ENCODE measurements at places on chromosomes 2 and 18.
A peak's percentile ranks its signal among the peaks of the same experiment; 100 is the strongest.

DNA sequence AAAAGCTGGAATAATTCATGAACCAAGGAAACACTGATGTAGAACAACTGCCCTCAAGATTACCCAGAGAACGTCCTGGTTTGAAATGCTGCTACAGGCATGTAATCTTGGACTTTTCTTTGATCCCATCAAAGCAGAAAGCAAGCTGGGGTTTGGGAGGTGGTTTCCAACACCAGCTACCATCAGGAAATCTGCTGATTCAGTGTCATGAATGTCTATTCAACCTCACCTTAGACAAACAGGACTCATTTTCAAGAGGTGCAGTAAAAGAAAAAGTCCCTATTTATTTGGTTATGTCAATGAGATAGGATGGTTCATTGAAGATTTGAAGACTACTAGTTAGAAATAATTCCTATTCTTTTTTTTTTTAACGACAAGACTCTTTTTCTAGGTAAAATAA, 72.7 kb downstream of the NEB start:
- DNase-seq: no peak

DNA sequence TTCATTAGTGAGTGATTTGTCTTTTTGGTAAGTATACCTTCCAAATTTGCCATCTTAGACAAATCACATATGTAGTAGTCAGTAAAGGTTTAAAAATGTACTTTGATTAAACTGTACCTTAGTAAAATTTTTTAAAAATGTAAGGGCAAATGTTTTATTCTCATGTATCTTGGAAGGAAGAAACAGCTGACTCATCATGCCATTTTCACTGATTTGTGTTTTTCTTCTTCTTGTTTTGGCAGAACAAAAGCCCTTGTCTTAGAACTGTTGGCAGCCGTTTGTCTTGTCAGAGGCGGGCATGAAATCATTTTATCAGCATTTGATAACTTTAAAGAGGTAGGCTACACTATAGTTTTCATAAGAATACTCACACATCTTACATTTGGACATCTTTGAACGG, 136.5 kb downstream of the PRPF40A start:
- no peak for DNase-seq

DNA sequence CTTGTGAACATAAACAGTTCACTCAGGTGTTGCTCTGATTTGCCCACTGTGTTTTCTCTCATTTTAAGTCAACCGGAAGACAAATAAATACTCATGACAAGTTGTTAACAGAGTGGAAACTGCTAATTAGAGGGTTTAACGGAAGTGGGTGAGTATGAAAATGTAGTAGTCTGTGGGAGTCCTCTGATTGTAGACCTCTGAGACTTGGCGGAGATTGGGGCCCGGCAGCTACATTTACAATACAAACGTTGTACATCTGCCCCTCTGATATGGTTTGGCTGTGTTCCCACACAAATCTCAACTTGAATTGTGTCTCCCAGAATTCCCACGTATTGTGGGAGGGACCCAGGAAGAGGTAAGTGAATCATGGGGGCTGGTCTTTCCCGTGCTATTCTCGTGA, 107.3 kb upstream of the FAM98A start:
- DNase-seq: no peak

DNA sequence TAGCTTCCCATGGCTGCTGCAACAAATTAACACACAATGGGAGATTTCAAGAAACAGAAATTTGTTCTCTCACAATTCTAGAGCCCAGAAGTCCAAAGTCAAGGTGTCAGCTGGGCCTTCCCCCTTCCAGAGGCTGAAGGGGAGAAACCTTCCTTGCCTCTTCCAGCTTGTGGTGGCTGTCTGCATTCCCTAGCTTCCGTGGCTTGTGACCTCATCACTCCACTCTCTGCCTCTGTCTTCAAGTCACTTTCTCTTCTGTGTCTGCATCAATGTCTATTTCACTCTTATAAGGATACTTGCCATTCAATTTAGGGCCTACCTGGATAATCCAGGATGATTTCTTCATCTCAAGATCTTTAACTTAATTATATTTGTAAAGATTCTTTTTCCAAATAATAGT, 16.8 kb upstream of the SRBD1 start:
- no peak for DNase-seq

DNA sequence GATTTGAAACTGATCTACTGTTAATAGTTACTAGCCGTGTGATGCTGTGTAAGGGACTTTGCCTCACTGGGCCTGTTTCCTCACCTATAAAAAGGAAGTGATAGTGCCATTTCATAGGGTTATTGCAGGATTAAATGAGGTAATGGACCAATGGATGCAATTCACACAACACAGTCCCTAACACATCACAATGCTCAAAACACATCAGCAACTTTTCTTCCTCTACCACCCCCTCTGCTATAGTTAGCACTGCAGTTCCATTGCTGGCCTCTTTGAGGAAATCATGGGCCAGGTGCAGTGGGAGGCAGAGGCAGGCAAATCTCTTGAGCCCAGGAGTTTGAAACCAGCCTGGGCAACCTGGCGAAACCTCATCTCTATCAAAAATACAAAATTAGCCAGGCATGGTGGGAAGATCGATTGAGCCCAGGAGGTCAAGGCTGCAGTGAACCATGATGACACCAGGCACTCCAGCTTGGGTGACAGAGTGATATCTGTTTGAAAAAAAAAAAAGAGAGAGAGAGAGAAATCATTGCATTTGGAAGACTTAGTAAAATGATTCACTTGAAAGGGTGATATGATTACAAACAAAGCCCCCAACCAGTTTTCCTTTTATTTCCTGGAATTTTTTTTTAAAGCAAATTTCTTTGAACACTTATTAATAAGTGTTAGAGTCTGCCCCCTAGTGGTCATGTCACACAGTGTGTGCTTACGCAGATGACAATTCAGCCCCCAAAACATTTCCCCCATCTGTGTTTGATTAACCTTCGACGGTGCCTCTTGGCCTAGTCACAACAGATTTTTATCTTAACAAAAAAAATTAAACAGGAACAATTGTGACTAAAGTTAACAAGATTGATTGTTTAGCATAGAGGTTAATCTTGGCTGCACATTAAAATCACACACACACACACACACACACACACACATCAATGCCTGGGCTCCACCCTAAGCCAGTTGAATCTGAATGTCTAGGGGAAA, 88.6 kb upstream of the BCL11A start:
- DNase-seq: peak; percentile 44

- DNase-seq: no peak
Measured at GRCh38 chr2:192091476-192091875, 103.3 kb downstream of the TMEFF2 start.
